ENCODE measurements at places on chromosomes 11 and 22.

GRCh38 chr11:72525466-72525865 is 91.1 kb upstream of the CLPB start:
- DNase-seq = no peak

GRCh38 chr11:119145551-119145950 is 3.3 kb upstream of the ABCG4 start:
- DNase-seq = no peak

DNA sequence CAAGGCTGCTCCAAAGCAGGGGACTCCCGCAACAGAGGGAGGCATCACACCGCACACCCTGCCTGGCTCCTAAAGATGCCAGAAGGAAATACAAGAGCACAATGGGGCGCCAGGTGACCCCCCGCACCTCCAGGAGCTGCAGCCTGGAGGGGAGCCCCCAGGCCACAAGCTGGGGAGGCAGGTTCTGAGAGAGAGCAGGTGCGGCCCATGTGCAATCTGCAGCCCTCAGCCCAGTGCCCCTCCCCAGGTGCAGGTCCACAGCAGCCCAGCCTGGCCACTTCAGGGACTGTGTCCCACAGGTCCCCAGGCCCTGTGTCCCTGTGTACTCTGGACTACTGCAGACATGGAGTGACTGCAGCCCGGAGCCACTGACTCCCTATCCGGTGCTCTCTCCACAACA is 13.1 kb downstream of the WNT7B start:
- DNase-seq = no peak

DNA sequence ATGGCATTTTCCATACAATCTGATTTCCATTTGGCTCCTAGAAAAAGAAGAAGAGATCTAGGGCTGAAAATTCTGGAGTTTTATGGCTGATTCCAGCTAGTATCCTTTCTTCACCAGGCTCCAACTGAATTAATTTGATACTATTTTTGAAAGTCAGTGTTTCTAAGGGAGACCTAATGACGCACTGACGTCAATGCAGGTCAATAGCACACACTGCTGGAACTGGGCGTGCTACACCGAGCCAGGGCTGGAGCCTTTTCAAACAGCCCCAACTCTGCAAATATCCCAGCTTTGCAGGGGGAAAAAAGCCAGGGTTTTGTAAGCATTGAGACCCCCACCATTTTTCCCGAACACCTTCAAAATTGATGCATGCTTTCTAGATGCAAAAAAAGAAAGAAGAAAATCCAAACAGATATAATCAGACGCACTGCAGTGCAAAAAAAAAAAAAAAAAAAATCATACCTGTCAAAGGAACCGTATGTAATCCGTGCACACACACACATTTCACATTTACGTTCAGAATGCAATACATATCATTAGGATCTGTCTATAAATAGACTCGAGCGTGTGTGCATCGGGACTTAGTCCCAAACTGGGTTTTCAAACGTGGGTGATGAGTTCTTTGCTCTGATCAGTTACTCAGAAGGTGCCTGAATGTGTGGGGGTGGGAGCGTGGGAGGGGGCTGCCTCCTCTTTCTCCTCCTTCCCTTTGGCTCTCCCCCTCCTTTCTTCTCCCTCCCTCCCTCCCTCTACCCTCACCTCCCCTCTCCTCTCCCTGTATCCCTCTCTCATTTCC is 124.5 kb upstream of the HSD17B12 start:
- no peak for DNase-seq

- no peak for DNase-seq
Observed at GRCh38 chr11:108559904-108560303, 33.7 kb downstream of the EXPH5 start.

- DNase-seq = no peak
Observed at GRCh38 chr11:45436118-45436517, 150.0 kb upstream of the SYT13 start.

- DNase-seq = no peak
Observed at GRCh38 chr11:7473717-7474116, 11.6 kb upstream of the OLFML1 start.

GRCh38 chr22:49547751-49548239 is 279.9 kb downstream of the BRD1 start:
- no peak for DNase-seq

DNA sequence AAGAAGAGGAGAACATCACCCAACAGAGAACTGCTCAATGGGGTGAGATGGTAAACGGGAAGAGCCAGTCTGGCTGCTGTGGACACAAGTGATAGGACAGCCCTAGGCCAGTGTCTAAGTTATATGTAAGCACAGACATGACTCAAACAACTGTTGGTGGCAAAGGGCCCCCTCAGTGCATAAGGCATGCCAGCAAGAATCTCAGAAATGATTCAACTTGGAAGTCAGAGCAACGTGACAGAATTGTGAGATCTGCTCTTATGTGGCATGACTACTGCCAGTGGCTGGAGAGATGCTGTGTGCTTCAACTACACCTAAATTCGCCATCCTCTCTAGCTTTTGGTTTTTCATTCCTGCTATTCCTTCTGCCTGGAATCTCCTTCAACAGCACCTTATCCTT is 7.4 kb downstream of the SLN start:
- DNase-seq = no peak

DNA sequence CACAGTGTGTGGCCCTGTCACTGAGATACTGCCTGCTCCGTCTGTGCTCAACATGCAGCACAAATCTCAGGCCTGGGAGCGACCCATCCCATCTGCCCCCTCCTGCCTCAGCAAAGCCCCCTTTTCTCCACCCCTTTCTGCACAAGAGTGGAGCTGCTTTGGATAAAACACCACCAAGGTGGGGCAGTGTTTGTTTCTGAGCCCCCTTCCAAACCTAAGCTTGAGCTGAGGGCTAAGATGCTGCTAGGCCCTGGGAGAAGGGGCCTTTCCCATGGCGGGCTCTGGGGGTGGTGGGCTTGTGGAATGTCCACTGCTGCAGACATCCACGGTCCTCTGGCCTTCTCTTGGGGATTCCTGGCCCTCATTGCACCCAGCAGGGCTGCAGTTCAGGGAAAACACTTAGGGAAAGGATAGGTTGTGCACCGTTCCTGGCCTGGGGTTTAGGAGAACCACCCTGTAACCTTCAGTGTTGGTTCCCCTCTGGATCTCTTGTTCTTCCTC is 594.1 kb downstream of the TBC1D22A start:
- no peak for DNase-seq

DNA sequence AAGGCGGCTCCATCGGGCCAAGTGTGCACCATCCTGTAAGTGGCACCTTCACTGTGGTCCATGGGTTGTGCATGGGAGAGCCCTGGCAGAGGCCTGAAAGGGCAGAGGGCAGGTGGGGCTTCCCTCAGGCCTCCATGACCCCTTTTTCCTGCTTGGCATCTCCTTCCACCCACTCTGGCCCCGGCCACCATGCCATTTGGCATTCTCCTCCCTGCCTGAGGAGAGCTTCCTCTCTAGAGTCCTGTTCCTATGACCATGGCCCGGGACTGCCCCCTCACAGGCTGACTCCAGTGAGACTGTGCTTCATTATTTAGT is 4.9 kb downstream of the OTOG start:
- no peak for DNase-seq

DNA sequence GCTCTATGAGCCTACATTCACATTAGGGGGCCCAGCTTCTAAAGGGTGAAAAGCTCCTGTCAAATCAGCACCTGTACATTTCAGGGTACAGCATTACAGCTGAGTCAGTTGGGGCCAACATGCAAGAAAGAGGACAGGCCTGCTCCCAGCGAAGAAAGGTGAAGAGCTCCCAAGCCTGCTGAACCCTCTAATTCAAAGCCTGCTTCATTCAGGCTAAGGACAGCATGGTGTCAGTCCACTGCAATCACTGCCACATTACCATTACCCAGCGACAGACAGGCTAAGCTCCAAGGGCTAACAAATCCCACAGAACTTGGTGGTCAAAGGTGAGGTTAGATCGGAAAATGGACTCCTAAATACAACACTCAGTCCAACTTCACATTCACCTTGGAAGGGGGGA is 65.4 kb upstream of the CHRM4 start:
- no peak for DNase-seq

DNA sequence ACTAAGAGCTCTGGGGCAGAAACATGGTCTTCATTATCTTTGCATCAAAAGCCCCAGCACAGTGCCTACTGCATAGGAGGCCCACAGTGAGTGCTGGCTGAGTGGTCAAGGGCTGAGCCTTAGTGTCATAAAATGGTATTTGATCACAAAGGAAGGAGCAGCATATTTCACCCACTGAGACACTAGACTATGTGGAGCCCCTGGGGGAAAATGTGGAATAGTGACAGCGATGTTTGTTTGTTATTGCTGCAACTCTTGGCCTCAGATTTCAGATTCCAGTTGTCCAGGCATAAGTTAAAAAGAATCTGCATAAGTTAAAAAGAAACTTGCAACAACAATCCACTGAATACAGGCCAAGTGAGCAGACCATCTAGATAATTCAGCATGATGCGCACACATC is 7.0 kb downstream of the KIRREL3 start:
- DNase-seq = no peak

DNA sequence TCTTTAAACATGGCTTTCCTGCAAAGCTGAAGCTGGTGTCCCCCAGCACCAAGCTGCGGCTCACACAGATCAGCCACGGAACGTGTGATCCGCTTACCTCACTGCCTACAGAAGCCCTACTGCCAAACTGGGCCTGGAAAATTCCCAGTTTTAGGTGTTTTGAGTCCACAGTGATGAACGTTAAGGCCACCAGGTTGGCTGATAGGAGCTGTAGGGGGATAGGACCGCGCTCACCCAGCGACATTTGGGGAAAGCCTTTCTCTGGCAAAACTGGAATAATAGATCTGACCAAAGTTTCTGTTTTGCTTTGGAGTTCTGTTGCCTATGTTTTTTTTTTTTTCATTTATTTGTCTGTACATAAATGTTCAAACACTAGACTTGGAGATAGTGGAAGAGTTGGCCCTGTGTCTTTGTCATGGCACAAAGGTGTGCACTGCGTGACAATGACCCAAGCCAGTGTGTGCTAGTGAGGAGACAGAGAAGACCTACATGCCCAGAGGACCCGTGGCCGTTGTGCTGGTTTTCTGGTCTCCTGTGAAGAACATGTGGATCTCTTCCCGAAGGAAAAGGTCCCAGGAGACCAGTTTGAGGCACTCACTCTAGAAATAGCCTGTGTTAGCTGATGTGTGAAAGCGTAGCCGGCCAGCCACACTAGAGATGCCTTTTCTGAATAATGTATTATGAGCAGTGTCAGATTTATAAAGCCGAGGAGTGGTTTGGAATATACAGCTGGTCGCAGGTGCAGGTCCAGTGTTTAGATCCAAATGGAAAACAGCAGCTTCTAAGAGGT is 15.0 kb downstream of the ASPHD2 start:
- no peak for DNase-seq

DNA sequence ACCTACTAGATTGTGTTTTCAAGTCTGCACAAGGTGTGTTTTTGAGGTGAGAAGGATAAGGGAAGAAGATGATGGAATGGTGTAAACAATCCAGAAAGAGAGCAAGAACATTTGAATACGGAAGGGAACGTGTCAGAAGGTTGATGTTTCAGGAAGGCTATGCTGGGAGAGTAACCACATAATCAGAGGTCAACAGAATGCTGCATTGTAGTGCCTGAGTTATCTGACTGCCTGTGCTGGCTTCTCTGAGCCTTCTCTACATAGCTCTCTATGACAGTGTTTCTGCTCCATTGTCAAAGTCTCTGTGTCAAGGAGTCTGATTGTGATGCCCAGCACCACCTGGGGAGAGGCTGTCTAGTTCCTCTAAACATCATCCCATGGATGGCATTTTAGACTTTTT is 74.1 kb downstream of the CYB5R2 start:
- DNase-seq = no peak

- DNase-seq = no peak
Observed at GRCh38 chr22:37184816-37185541, 3.1 kb downstream of the C1QTNF6 start.

DNA sequence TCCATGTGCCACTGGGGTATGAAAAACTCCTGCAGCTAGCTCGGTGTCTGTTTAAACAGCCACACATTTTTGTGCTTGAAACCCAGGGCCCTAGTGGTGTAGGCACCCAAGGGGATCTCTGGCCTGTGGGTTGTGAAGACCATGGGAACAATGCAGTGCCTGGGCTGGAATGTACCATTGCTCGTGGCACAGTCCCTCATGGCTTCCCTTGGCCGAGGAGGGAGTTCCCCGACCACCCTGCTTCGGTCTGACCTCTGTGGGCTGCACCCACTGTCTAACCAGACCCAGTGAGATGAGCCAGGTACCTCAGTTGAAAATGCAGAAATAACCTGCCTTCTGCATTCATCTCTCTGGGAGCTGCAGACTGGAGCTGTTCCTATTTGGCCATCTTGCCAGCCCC is 214.0 kb downstream of the TRPC6 start:
- no peak for DNase-seq

GRCh38 chr11:32891657-32892354 is 805 bp upstream of the QSER1 start:
- no peak for DNase-seq

GRCh38 chr11:83611031-83611430 is 324.9 kb upstream of the CCDC90B start:
- DNase-seq = no peak

- DNase-seq = no peak
Observed at GRCh38 chr11:28259177-28259843, 151.1 kb downstream of the METTL15 start.

- no peak for DNase-seq
Observed at GRCh38 chr11:102201776-102202175, 91.5 kb downstream of the YAP1 start.

GRCh38 chr22:17860220-17860965 is 86.1 kb upstream of the BID start:
- DNase-seq = no peak

DNA sequence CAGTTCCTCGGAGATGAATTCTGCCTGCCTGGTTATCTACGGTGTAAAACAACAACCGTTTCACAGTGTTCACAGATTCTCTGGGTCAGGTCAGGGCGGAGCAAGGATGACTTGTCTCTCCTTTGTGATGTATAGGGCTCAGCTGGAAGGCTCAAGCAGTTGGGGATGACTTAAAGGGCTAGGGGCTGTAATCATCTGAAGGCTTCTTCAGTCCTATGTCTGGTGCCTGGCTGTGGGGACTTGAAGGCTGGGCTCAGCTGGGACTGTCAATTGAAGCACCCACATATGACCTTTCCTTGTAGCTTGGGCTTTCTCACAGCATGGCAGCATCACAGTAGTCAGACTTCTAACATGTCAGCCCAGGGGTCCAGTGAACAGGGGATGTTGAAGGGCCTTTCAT is 29.3 kb downstream of the EIF3F start:
- DNase-seq = no peak

DNA sequence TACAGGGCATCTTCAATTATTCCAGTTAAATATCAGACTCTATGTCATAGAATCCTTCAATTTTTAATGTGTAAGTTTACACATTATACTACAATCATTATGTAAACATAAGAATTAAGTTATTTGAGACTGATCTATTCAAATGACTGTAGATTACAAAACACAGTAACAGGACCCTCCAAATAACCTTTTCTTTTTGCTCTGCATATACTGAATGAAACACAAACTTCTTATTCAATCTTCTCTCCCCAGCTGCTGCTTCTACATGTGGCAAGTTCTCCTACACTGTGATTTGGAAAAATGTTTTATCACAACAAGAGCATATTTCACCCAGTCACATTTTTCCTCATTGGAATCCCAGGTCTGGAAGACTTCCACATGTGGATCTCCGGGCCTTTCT is at the start of gene OR52J3:
Gene OR52J3 (plus strand): TSS at position 301 of the 400 bp plus-strand sequence. CDS start 0 bp downstream, at position 301.
- no peak for DNase-seq

GRCh38 chr22:46047226-46047625 is 70.3 kb upstream of the WNT7B start:
- no peak for DNase-seq

Data from effector CD4-positive, alpha-beta T cell (primary cell).